ENCODE measurements at places on chromosomes 4 and X.

DNA sequence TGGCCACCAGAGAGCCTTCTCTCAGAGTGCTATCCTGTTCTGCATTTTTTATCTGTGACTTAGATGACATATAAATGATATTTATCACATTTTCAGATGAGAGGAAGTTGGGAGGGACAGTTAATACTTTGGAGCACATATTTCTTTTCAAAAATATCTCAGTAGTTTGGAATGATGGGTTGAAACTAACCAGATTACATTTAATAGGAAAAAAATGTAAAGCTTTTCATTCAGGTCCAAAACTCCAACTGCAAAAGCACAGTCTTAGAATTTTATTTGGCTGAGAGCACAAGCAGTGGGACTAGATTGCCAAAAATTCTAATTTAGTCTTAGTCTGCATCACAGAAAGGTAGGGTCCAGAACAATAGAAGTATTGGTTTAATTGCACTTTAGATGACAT is 248.2 kb upstream of the TEX13A start:
- H3K36me3 ChIP-seq = no peaks in the 10 kb centered on the region
- no peak for DNase-seq
- H3K4me1 ChIP-seq = no peaks in the 10 kb centered on the region
- no peak overlapping the region for H3K4me3 ChIP-seq

- no peaks in the 10 kb centered on the region for H3K27me3 ChIP-seq
- no peak overlapping the region for H3K4me3 ChIP-seq
- DNase-seq = no peak
- H3K27ac ChIP-seq = no peak overlapping the region
- peaks cover 17% of the 10 kb centered on the region for H3K4me1 ChIP-seq
Observed at GRCh38 chr4:77595364-77595973, 10.2 kb upstream of the CXCL13 start.

- H3K4me3 ChIP-seq = no peak overlapping the region
- no peak overlapping the region for H3K27ac ChIP-seq
- no peaks in the 10 kb centered on the region for H3K36me3 ChIP-seq
- no peaks in the 10 kb centered on the region for H3K4me1 ChIP-seq
- no peaks in the 10 kb centered on the region for H3K27me3 ChIP-seq
- DNase-seq = no peak
Observed at GRCh38 chr4:180850318-180850940, 1392.8 kb upstream of the TENM3 start.

DNA sequence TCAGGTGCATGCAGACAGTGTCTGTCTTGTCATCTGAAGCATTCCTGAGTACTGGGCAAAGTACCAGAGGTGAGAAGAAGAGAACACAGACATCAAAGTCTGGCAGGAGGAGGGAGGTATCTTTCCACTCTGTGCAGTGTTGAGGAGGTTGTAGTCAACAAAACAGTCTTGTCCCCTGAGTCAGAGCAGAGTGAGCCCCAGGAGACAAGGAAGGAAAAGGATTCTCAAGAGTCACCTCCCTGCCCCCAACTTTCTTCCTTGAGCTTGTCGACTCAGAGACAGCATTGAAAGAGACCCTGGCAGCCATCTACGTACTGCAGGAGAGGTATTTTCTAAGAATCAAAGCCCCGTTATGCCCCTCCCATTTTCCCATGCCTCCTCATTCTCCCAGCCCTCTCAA is 4.4 kb upstream of the SRPX start:
- no peak for DNase-seq
- no peaks in the 10 kb centered on the region for H3K36me3 ChIP-seq
- no peaks in the 10 kb centered on the region for H3K4me1 ChIP-seq
- H3K27me3 ChIP-seq = no peaks in the 10 kb centered on the region
- no peak overlapping the region for H3K27ac ChIP-seq
- no peak overlapping the region for H3K4me3 ChIP-seq

DNA sequence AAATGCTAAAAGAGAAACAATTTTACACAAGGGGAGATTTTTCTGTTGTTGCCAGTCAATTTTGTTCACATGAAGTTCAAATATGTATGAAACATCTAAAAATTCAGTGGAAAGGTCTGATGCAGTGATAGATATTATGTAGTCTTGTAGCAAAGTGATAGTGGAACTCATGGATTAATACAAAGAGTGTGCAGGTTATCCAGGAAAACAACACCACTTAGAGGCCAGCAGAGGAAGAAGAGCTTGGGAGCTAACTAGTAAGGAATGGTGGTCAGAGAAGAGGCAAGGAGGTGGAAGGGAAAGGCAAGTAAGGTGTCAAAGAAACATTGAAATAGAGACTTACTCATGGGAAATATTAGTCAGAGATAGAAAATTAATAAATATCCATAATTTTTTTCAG is 395.6 kb downstream of the MAPK10 start:
- no peak overlapping the region for H3K4me3 ChIP-seq
- H3K4me1 ChIP-seq = no peaks in the 10 kb centered on the region
- DNase-seq = no peak
- H3K27me3 ChIP-seq = no peaks in the 10 kb centered on the region
- H3K36me3 ChIP-seq = no peaks in the 10 kb centered on the region

- H3K27me3 ChIP-seq = no peaks in the 10 kb centered on the region
- DNase-seq = no peak
- H3K36me3 ChIP-seq = peaks cover 7% of the 10 kb centered on the region
- no peaks in the 10 kb centered on the region for H3K4me1 ChIP-seq
Observed at GRCh38 chr4:99159699-99160098, 15.6 kb upstream of the ADH4 start.

- no peak overlapping the region for H3K4me3 ChIP-seq
- H3K36me3 ChIP-seq = no peaks in the 10 kb centered on the region
- no peak for DNase-seq
- no peaks in the 10 kb centered on the region for H3K4me1 ChIP-seq
- no peak overlapping the region for H3K27ac ChIP-seq
Observed at GRCh38 chr4:134668237-134668636, 466.6 kb upstream of the PABPC4L start.

DNA sequence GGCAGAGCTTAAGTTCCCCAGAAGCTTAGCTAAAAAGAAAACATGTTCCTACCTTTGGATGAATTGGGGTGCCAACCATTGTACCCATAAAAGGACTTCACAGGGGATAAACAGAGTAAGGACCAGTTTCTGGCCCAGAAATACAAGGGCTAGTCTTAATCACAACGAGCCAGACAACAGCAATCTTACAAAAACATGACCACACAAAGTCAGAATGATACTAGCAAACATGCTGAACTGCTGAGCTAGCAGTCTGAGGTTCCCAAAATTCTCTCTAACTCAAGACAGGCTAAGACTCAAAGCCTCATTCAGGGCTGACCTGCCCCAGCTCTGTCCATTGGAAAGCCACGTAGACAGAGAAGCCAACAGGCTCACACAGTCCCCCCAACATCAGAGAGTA is 40.3 kb downstream of the ATP11C start:
- H3K36me3 ChIP-seq = no peaks in the 10 kb centered on the region
- no peak overlapping the region for H3K4me3 ChIP-seq
- no peak for DNase-seq
- H3K4me1 ChIP-seq = no peaks in the 10 kb centered on the region
- no peak overlapping the region for H3K27ac ChIP-seq

GRCh38 chr4:138199568-138200235 is 42.4 kb downstream of the SLC7A11 start:
- H3K36me3 ChIP-seq = no peaks in the 10 kb centered on the region
- no peak for DNase-seq
- no peaks in the 10 kb centered on the region for H3K4me1 ChIP-seq
- peak overlapping the region; percentile 28 for H3K27ac ChIP-seq
- no peak overlapping the region for H3K4me3 ChIP-seq

DNA sequence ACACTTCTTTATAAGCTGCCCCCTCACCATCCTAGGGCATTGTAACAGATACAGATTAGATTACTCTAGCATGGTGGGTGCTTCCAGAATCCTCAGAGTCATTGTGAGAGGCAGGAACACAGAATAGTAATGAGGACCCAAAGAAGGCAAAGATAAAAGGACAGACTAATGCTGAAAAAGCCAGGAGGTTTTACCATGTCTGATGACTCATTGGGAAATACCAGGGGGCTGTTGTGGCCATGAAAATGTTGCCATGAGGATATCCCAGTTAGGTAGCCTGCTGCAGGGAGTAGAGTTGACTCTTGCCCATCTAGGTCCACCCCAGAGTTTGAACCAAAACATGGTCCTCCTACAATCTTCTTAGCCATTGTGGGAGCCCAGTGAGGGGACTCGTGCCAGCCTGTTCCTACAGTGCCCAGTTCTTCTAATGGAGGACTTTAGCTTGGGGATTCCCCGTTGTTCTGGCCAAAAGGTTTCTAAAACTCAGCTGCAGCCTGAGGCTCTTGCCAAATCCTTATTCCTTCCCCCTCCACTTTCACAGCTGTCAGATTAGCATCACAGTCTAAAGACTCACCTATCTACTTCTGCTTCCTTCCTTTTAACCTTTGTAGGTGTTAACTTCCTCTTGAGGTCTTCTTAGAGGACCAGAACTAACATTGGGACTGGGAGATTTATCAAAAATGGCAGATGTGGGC is 586.0 kb upstream of the AADAT start:
- no peaks in the 10 kb centered on the region for H3K4me1 ChIP-seq
- H3K27me3 ChIP-seq = no peaks in the 10 kb centered on the region
- no peaks in the 10 kb centered on the region for H3K36me3 ChIP-seq
- no peak for DNase-seq
- H3K27ac ChIP-seq = no peak overlapping the region

GRCh38 chr4:138275216-138275615 is 33.1 kb upstream of the SLC7A11 start:
- no peaks in the 10 kb centered on the region for H3K36me3 ChIP-seq
- DNase-seq = no peak
- no peaks in the 10 kb centered on the region for H3K27me3 ChIP-seq
- no peak overlapping the region for H3K4me3 ChIP-seq

DNA sequence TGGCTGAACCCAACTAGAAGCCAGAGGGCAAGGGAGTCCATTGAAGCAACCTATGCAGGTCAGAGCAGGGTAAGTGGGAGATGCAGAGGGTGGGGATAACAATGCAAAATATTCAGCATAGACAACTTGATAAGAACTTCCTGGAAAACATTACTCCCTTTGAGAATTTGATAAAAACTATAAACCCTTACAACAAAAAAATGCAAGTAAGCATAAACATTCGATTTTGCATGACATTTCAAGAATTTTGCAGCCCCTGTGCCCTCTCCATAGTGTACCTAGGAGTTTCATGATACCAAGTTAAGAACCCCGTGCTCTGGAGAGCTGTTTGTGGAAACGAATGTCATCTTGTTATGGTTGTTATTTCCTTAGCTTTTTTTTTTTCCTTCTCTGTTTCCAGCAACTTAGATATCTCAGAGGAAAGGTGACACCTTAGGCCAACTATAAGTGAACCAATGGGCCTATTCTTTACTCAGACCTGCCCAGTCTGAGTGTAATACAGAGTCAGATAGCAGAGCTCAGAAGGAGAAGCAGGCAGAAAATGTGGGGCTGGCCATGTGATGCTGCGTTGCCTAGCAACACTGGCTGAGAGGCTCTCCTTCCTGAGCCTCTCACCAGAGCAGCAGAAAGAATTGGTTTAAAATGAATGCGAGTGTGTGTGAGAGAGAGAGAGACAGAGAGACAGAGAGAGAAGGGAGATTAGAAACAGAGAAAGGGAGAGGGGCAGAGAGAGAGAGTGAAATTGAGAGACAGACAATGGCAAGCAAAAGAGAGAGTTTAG is 36.7 kb upstream of the GABRQ start:
- H3K4me3 ChIP-seq = no peak overlapping the region
- H3K4me1 ChIP-seq = no peaks in the 10 kb centered on the region
- H3K27me3 ChIP-seq = no peaks in the 10 kb centered on the region
- H3K36me3 ChIP-seq = no peaks in the 10 kb centered on the region
- H3K27ac ChIP-seq = no peak overlapping the region
- no peak for DNase-seq

DNA sequence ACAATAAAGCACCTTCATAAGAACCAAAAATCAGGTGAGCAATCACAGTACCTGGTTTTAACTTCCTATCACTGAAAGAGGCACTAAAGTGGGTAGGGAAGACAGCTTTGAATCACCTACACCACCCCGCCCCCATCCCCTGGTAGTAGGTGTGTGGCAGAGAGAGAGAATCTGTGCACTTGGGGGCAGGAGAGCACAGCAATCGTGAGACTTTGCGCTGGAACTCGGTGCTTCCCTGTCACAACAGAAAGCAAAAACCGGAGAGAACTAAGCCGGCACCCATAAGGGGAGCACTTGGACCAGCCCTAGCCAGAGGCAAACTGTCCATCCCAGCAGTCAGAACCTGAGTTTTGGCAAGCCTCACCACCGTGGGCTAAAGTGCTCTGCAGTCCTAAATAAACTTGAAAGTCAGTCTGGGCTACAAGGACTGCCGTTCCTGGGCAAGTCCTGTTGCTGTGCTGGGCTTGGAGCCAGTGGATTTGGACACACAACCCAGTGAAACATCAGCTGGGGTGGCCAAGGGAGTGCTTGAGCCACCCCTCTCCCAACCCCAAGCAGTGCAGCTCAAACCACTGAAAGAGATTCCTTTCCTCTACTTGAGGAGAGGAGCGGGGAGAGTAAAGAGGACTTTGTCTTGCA is 32.1 kb downstream of the NDUFB11 start:
- no peaks in the 10 kb centered on the region for H3K4me1 ChIP-seq
- no peak for DNase-seq
- no peaks in the 10 kb centered on the region for H3K36me3 ChIP-seq
- no peak overlapping the region for H3K4me3 ChIP-seq
- no peaks in the 10 kb centered on the region for H3K27me3 ChIP-seq

DNA sequence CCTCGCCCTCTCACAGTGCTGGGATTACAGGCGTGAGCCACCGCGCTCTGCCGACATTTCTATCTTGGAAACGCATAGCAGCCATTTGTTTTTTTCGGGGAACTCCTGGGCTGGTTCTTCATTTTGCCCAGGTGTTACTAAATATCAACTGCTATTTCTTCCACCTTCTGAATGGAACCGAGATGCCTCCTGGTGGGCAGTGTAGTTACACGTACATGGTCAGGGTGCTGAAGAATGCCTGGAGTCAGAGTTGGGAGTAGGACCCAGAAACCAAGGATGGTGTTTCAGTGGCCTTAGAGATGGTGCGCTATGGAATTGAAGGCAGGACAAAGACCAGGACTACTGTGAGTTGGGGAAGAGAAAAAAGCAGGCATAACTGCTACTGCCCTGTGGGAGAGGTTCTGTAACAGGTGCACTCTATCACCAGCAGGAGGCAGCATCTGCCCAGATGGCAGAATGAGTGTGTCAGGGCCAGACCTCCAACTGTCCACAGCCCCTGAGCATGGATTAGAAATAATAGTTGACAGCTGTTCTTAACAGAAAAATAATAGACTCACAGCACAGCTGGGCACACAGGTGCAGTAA is 81.7 kb downstream of the ZC4H2 start:
- H3K27me3 ChIP-seq = no peaks in the 10 kb centered on the region
- no peaks in the 10 kb centered on the region for H3K4me1 ChIP-seq
- H3K4me3 ChIP-seq = no peak overlapping the region
- H3K27ac ChIP-seq = no peak overlapping the region

- H3K4me1 ChIP-seq = peaks cover 91% of the 10 kb centered on the region
- peak overlapping the region; percentile 53 for H3K4me3 ChIP-seq
- no peaks in the 10 kb centered on the region for H3K27me3 ChIP-seq
- H3K36me3 ChIP-seq = no peaks in the 10 kb centered on the region
Observed at GRCh38 chr4:8201321-8201781, 2.3 kb downstream of the SH3TC1 start.

Data from esophagus squamous epithelium (tissue), 5 donors.